ENCODE measurements at places on chromosomes 3 and 15.

DNA sequence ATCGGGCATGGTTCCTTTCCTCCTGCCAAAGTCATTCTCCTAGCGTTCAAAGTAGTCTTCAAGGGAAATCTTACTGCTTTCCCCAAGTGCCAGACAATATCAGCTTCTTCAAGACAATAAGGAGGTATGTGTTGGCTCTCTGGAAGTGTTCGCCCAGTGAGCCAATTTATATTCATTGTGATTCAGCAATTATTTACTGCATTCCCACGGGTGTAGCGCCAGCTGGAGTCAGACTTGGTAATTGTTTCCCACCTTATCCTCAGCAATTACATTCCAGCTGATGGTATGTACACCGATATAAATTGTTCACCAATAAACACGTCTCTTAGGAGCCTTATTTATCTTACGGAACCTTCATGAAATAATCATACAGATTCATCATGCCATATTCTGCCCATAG is 103.6 kb upstream of the CTNNB1 start:
- H3K4me3 ChIP-seq = no peak overlapping the region
- no peaks in the 10 kb centered on the region for H3K4me1 ChIP-seq

GRCh38 chr15:50653156-50653743 is 33.3 kb downstream of the TRPM7 start:
- no peak overlapping the region for H3K4me3 ChIP-seq
- no peak for DNase-seq
- H3K36me3 ChIP-seq = peaks cover 61% of the 10 kb centered on the region
- H3K4me1 ChIP-seq = peaks cover 26% of the 10 kb centered on the region

DNA sequence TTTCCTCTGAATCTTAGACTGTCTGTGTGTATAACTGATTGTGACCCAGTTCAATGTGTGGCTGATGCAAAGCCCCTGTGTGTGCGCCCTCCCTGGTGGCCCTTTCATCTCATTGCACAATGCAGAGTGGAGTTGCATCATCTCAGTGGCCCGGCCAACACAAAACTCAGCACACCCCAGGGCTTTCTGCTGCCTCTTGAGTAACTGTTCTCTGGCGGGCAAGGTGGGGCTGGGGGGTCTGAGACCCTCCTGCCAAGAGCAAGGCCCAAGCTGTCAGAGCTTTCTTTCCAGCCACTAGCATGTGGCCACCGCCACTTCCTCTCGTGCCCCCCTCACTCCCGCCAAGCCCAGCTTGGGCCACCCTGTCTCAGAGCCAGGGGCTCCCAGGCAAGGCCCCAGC is 80.7 kb upstream of the ALDH1L1 start:
- H3K4me3 ChIP-seq = no peak overlapping the region
- peaks cover 11% of the 10 kb centered on the region for H3K27me3 ChIP-seq
- DNase-seq = no peak

- no peak for DNase-seq
- H3K4me1 ChIP-seq = no peaks in the 10 kb centered on the region
- H3K4me3 ChIP-seq = no peak overlapping the region
- no peaks in the 10 kb centered on the region for H3K36me3 ChIP-seq
These were observed 30.3 kb upstream of the SKIL start for GRCh38 chr3:170327040-170327808.

DNA sequence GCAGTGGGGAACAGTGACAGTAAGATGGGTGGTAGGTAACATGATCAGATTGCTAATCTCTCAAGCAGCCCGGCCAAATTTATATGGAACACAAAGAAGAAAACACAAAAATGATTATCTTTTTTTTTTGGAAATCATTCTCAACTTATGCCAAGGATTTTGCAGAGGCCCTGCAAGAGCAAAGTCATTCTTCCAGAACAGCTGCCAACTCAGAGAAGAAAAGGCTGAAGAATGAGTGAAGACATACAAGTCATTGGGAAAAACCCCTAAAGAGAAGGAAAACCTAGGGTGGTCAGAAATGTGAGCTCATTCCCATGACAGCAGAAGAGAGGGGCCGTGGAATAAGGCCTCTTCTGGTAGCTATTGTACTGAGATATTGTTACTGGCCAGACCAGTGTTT is 246.7 kb downstream of the SHOX2 start:
- no peaks in the 10 kb centered on the region for H3K36me3 ChIP-seq
- H3K4me3 ChIP-seq = no peak overlapping the region
- DNase-seq = no peak
- H3K27me3 ChIP-seq = peaks cover 2% of the 10 kb centered on the region
- no peak overlapping the region for H3K27ac ChIP-seq

DNA sequence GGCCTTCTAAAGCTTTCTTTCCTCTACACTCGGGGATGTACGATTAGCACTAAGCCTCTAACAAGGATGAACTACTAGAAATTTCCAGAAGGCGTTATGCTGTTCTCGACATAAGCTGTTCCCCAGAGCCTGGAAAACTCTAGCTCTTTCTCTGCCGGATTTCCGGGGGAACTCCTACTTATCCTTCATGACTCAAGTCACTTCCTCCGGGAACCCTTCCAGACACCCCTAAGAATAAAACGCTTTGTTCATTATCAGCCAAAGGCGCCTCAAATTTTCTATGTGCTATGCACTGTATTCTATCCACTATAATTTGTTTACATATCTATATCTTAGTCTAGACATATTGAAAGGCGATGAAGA is 455 bp upstream of the SNAP23 start:
- H3K4me3 ChIP-seq = peak overlapping the region; percentile 97
- H3K27me3 ChIP-seq = no peaks in the 10 kb centered on the region
- H3K4me1 ChIP-seq = peaks cover 68% of the 10 kb centered on the region
- DNase-seq = peak; percentile 36

- no peak overlapping the region for H3K27ac ChIP-seq
- H3K4me3 ChIP-seq = no peak overlapping the region
- no peaks in the 10 kb centered on the region for H3K36me3 ChIP-seq
- DNase-seq = no peak
- H3K27me3 ChIP-seq = peaks cover 3% of the 10 kb centered on the region
These were observed 8.7 kb upstream of the KY start for GRCh38 chr3:134659391-134660045.

DNA sequence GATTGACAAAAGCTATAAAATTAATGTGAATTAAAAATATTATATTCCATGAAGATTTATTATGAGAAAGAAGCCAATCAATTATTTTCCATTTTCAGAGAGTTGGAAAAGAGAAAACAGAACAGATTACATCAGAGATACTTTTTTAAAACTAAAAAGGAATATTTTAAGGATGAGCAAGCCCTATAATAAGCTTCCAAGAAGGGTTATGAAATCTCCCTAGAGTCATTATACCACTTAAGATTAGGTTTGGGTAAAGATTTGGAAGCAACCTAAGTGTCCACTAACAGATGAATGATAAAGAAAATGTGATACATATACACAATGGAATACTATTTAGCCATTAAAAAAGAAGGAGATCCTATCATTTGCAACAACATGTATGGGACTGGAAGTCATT is 51.6 kb upstream of the FSIP1 start:
- no peak overlapping the region for H3K27ac ChIP-seq
- no peaks in the 10 kb centered on the region for H3K4me1 ChIP-seq
- no peaks in the 10 kb centered on the region for H3K36me3 ChIP-seq
- H3K27me3 ChIP-seq = peaks cover 17% of the 10 kb centered on the region
- H3K4me3 ChIP-seq = no peak overlapping the region
- DNase-seq = no peak

- H3K27me3 ChIP-seq = no peaks in the 10 kb centered on the region
- H3K4me1 ChIP-seq = no peaks in the 10 kb centered on the region
- no peak overlapping the region for H3K4me3 ChIP-seq
- H3K27ac ChIP-seq = no peak overlapping the region
These were observed 1090.2 kb downstream of the PLOD2 start for GRCh38 chr3:145070795-145071194.

DNA sequence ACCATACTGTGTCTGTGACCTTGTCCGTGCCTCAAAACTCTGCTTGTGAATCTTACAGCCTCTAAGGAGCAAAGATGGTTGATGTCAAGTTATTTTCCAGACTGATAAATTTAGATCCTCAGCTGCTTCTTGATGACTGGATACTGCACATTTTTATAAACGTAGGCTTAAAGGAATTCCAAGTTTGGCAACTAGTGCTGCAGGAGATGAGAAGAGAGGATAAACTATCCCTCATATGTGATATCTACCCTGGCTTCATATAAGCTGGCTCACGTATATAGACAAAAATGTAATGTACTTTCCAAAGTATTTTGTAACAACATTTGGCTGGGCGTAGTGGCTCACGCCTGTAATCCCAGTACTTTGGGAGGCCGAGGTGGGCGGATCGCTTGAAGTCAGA is 89.6 kb downstream of the GMPS start:
- no peaks in the 10 kb centered on the region for H3K4me1 ChIP-seq
- no peaks in the 10 kb centered on the region for H3K27me3 ChIP-seq
- no peak for DNase-seq
- H3K27ac ChIP-seq = no peak overlapping the region

DNA sequence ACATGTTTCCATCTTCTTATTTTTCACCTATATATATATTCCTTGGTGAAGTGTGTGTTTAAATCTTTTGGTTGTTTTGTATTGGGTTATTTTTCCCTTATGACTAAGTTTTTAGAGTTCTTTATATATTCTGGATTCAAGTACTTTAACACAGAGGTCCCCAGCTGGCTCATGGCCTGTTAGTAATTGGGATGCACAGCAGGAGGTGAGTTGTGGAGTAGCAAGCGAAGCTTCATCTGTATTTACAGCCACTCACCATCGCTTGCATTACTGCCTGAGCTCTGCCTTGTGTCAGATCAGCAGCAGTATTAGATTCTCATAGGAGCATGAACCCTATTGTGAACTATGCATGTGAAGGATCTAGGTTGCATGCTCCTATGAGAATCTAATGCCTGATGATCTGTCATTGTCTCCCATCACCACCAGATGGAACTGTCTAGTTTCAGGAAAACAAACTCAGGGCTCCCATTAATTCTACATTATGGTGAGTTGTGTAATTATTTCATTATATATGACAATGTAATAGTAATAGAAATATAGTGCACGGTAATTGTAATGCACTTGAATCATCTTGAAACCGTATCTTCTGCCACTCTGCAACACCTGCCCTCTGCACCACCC is 151.6 kb downstream of the RSRC1 start:
- no peak for DNase-seq
- H3K27ac ChIP-seq = no peak overlapping the region

DNA sequence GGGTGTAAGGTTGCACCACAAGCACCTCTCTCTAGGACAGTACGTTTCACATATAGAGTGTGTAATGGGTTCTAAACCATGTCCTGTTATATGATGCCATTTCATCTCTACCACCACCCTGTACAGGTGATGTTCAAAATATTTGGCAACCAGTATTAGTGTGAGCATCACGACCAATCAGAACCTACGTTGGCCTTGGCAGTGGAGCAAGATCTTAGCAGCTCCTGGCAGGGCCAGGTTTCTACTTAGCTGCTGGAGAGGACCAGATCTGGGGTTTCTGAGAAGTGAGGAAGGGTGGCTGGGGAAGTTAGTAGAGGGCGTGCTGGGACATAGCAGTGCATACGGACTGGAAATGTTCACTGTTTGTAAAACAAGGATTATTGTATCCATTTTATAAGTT is 23.1 kb upstream of the MITF start:
- no peak overlapping the region for H3K4me3 ChIP-seq
- no peak overlapping the region for H3K27ac ChIP-seq
- no peaks in the 10 kb centered on the region for H3K4me1 ChIP-seq
- H3K36me3 ChIP-seq = no peaks in the 10 kb centered on the region

- no peak overlapping the region for H3K4me3 ChIP-seq
- peaks cover 21% of the 10 kb centered on the region for H3K36me3 ChIP-seq
- H3K4me1 ChIP-seq = peaks cover 70% of the 10 kb centered on the region
- no peaks in the 10 kb centered on the region for H3K27me3 ChIP-seq
- DNase-seq = no peak
These were observed 6.8 kb downstream of the FYCO1 start for GRCh38 chr3:45988804-45989203.

DNA sequence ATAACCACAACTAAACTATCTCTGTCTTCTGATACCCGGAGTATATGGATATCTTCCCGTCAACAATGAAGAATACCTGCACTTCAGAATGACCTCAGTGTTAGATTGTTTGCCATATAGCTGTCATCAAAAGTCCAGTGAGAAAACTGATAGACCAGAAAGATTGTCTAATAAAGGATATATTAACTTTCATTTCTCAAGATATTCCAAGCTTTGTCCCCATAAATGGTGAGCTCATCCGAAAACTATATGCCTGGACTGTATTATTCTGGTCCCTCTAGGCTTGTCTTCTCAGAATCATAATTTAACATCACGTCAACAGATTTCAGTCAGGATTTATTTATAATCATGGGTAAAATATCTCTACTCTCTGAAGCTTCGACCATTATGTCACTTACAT is 100.5 kb downstream of the ATP8B4 start:
- no peak overlapping the region for H3K27ac ChIP-seq
- H3K4me1 ChIP-seq = no peaks in the 10 kb centered on the region
- no peak overlapping the region for H3K4me3 ChIP-seq
- no peak for DNase-seq

GRCh38 chr15:74233851-74234597 is 2.1 kb upstream of the CCDC33 start:
- no peak for DNase-seq
- peaks cover 2% of the 10 kb centered on the region for H3K27me3 ChIP-seq
- H3K36me3 ChIP-seq = no peaks in the 10 kb centered on the region
- H3K4me3 ChIP-seq = no peak overlapping the region

DNA sequence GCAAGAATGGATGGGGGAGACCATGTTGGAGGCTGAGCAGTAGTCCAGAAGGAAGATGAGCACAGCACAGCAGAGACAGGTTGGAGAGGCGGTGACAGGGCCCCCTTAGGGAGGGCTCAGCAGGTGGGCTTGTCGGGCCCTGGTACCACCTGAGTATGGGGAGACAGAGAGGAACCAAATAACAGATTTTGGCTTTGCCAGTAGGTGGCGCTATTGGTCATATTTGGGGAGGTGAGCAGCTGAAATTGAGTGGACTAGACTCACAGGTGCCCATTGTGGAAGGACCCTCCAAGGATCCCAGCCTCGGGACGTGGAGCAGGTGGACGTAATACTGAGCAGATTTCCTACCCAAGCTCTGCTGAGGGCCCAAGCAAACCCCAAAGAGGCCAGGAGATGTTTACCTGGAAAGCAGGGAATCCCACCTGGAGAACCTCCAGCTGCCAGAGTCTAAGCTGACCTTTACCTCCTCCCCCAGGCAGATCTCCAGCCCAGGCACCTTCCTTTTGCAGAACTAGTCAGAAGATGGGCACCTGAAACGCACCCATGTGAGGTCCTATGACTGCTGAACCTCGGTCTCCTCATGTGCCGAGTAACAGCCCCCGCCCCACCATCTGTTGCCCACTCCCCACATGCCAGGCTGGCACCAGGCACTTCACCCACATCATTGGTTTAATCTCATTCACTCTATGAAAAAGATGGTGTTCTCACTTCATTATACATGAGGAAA is 24.6 kb upstream of the CORO2B start:
- DNase-seq = peak; percentile 78
- no peak overlapping the region for H3K27ac ChIP-seq
- H3K4me3 ChIP-seq = no peak overlapping the region
- peaks cover 7% of the 10 kb centered on the region for H3K4me1 ChIP-seq
- no peaks in the 10 kb centered on the region for H3K36me3 ChIP-seq
- H3K27me3 ChIP-seq = peaks cover 52% of the 10 kb centered on the region

DNA sequence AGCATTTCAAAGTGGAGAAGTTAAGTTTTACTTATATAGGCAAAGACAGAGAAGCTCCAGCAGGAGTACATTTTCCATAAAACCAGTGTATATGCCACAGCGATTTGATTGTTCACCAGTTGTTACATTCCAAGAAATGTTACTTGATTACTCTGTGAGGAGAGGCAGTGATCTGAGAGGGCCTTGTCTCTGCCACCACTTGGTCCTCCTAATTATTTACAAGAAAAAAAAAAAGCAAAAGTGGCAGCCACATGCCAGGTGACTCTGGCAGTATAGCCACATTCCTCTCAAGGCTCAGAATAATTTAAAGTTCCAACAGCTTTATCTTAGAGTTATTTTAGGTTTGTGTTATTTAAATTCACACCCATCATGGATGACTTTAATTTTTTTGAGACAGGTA is 1077.8 kb downstream of the ZPLD1 start:
- DNase-seq = no peak
- H3K4me3 ChIP-seq = no peak overlapping the region
- no peak overlapping the region for H3K27ac ChIP-seq
- no peaks in the 10 kb centered on the region for H3K36me3 ChIP-seq
- H3K4me1 ChIP-seq = no peaks in the 10 kb centered on the region
